ENCODE measurements at places on chromosomes 4 and X.

GRCh38 chr4:23937173-23937572, 47.3 kb upstream of the PPARGC1A start:
- peak; percentile 41 for DNase-seq

- DNase-seq: no peak
Measured at GRCh38 chrX:1012678-1013300, 199.7 kb downstream of the CRLF2 start.

DNA sequence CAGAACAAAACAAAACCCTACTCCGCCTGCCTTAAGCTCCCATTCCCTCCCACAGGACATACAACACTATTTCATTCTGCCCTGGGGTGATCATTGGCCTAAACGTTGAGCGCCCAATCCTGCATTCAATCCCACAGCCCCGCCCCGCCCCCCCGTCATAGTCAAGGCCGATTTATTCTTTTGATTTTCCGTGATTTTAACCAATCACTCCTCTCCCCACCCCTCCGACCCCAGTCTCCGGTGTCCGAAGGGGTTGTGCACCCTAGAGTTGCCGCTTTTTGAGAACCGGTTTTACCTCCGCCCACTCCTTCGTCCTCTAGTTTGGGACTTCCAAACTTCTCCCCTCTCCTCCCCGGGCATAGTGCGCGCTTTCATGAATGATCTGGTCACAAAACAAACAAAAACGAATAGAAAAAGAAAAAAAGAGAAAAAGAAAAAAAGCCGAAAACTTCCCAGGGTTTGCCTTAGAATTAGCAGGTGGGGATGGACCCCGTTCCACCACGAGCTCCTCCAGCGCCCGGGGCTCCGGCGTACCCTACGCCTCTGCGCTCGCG, 446 bp upstream of the UBE2A start:
- peak; percentile 50 for DNase-seq

DNA sequence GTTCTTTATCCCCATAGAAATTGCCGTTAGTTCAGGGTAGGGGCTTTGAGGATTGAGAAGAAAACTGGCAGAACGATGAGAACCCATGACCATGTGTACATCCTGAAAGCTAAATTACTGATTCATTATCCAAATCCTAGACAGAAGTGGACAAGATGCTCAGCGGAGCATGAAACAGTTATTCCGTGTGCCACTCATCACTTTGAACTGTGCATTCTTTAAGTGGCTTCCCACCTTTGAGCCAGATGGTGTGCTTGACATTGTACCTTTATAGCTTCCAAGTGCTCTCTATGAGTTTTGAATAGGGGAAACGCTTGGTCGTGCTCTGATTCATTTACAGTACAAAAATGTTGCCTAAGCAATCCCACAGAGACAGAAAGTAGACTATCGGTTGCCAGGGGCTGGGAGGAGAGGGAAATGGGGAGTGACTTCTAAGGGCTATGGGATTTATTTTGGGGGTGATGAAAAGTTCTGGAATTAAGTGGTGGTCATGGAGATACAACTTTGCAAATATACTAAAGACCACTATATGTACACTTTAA, 100.0 kb downstream of the DOCK11 start:
- no peak for DNase-seq

- DNase-seq: peak; percentile 72
Measured at GRCh38 chrX:19544693-19545305, 29.5 kb upstream of the MAP3K15 start.

DNA sequence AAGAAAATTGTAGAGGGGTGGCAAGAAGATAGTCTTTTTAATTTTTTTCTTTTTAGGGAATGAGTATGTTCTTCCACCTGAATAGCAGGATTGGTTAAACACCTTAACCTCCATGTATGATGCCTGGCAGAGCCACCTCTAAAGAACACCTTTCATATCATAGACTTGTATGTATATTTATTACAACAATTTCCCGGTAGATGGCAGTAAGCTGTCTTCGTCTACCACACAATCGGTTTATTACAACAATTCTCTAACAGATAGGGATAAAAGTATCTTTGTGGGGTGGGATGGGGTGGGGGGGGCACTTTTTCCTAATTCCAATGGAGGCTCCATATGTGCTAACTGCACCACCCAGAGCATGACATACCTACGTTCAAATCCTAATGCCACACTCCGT, 255.5 kb downstream of the LDB2 start:
- no peak for DNase-seq

GRCh38 chr4:6803246-6803645, 20.7 kb downstream of the KIAA0232 start:
- DNase-seq: no peak

DNA sequence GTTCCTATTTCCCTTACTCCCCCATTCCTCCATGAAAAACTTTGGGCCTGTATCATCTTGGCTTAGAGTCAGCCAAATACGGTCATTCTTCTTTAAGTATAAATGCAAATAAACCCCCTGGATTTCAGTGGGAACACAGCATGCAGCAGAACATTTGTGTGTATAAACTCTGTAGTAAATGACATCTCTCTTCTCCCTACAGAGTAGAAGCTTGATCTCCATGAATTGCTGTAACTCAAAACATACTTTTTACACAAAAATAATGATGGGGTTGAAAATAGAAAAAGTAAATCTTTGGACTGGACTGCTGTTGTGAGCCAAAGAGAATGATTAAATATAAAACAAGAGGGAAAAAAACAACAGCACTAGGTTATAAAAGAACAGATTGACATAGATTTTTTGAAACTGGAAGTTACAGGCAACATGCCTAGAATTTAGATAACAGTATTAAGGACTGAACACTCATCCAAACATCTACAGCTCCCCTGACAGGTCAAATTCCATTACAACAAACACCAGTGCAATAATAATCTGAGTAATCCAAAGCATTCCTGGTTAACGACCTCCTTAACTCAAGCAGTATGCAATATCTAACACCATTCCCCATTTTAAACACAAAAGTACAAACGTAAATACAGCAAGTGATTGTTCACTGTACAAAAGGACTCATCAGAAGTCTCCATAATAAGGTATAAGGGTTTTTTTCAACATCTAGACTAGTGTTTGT, 30.7 kb downstream of the TSPAN5 start:
- DNase-seq: peak; percentile 47

GRCh38 chr4:57425610-57426009, 315.4 kb upstream of the IGFBP7 start:
- no peak for DNase-seq

DNA sequence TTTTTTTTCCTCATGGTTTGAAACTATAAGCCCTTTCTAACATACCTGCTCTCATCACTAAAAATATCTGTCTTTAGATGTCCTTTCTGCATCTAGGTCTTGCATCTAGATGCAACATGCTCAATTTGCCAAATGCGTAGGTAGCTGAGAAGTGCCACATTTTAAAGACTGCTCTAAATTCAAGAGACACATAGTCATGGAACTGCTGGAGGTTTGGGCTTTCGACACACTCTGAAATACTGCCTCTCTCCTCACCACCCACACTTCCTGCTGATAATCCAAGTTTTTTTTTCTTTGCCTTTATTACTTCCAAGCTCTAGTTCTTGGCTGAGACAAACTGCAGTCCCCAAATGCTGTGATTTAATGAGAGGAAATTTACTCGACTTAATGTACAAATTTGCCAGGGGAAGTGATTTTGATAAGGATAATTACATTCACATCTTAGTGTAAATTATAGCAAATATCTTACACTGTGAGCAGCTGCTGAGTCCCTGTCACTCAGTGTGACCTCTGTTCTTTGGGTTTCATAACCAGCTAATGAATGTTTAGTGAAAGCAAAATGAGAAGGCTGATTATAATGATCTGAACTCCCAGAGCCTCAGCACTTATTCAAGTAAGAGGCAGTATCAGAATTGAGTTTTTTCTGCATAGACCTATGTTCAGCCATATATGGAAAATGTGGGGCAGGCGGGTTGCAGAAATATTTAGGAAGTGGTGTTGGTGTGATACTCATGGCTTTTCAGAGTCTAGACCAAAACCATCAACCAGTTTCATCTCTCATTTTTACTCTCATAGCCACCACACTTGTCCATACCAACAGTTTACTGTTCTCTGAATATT, 31.3 kb downstream of the DRD5 start:
- DNase-seq: no peak

DNA sequence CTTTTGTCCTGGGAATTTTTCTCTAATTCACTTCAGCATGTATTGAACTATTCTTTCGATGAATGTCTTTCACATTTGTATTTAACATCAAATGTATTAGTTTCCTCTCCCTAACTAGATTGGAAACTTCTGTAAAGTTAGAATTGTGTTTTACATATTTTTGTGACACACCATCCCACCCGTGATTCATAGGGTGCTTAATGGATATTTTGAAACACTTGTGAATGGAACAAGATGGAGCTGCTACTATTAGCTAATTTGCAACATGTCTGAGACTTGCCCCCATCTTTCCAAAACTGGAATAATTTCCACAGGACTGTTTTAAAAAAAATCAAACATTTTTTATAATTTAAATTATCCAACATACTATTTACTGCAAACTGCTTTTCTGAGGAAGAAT, 30.2 kb upstream of the GNPDA2 start:
- no peak for DNase-seq

DNA sequence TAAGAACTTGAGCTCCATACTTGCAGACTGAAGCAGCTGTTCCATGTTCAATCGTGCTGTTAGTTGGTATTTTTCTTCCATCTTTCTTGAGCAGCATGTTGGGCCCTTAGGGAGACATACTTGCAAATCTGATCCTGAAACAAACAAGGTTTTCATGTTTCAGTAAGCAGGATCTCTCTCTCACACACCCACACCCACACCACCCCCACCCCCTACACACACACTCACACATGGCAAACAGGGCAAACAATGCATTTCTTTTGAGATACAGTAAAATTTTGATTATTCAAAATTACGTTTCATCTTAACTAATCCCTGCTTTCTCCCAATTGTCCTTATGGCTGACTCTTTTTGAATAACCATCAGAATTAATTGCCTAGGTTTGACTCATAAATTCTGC, 32.3 kb downstream of the GPC3 start:
- no peak for DNase-seq

- DNase-seq: no peak
Measured at GRCh38 chr4:163167333-163167626, 590 bp upstream of the NAF1 start.

GRCh38 chrX:71282514-71283402, 677 bp upstream of the NONO start:
- peak; percentile 29 for DNase-seq

DNA sequence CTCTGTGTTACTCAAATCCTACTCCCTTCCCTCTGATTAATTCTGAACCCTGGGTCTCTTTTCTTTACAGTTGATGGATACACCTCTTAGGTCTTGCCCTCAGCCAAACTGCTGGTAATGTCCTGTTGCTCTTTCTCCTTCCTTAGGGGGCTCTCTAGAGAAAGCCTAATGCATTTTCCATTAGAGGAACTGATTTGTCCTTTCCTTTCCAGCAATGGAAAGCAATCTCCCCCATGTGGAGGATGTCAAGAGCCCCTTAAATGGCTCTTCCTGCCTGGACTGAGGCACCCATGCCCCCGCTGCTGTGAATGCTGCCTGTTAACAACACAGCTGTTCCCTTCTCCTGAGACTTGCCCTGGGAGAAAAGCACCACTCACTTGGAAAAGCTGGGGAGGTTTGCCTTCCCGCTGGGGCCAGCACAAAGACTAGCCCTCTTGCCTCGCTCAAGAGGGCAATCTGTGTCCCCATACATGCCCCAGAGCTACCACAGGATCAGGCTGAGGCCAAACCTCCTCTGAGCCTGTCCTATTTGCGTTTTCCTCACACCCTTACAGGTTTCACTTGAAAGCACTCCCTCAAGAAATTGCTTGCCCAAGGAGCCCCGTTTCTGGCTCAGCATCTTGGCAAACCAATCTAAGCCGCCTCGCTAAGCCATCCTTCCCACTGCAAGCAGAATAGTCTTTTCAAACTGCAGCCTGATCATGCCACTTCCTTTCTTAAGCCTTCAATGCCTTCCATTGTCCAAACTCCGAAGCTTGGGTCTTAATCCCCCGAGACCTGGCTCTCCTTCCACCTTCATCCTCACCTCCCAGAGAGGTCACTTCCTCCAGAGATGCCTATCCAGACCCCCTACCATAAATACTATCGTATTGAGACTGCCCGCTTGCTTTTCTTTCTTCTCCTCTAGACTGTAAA, 23.2 kb upstream of the SMIM20 start:
- no peak for DNase-seq

- no peak for DNase-seq
Measured at GRCh38 chrX:103549916-103550315, 30.6 kb upstream of the RAB40A start.

GRCh38 chr4:109554971-109555370, 5.1 kb upstream of the MCUB start:
- DNase-seq: no peak

DNA sequence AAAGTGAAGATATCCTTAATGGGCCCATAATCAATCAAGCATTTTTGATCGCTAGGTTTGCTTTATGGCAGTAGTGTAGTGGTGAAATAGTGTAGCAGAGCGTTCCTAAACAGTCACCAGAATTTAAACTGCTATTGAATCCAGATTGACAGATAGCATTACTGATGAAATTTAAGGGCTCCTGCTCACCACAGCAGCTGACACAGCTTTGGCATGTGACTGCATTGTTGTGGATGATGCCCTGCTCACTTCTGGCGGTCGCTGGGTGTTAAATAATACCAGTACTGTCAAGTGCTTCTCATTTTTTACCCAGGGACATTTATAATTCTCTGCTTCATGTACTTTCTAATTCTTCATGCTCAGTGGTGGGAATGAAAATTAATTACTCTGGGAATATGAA, 102.0 kb upstream of the ARHGAP24 start:
- DNase-seq: no peak

- DNase-seq: no peak
Measured at GRCh38 chrX:151009582-151009981, 26.4 kb downstream of the HMGB3 start.

DNA sequence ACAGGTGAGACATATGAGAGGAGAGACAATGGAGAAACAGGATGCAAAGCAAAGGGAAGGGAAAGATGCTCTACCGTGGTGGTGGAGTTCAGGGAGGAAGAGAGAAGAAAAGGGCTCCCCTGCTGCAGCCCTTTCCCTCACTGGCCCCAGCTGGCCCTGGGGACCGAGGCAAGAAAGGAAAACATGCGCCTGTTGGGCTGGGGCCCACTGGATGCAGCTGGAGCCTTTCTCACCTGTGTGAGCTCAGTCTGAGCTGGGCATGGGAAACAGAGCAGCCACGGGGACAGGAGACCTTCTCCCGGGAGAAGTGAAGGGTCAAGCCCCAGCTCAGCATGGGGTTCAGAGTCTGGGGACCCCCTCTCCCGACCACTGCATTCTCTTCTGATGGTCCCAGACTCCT, 11.9 kb downstream of the NXF3 start:
- DNase-seq: no peak

GRCh38 chr4:154414796-154415195, 76.8 kb downstream of the DCHS2 start:
- DNase-seq: no peak

- DNase-seq: no peak
Measured at GRCh38 chr4:148216866-148217814, 225.1 kb downstream of the NR3C2 start.

DNA sequence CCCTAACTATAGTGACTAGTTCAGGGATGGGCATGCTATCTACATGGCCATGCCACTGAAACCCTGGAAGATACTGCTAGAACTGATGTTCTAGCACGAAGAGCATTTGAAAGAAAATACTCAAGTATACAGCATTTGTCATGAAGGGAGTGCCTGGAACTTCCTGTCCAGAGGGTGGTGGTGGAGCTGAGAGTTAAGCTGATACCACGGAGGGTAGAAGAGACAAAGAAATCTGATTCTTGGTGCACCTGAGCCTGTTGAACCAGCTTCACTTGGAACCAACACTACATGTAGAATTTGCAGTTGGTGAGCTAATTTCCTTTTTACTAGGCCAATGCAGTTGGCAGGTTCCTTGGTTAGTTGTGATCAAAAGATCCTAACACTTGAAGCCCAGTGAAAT, 116.4 kb downstream of the CCNG2 start:
- DNase-seq: no peak

- DNase-seq: no peak
Measured at GRCh38 chrX:22533898-22534297, 261.2 kb downstream of the CBLL2 start.

Data from AG08395 (cell line).